ENCODE measurements at places on chromosomes 12 and 14.

GRCh38 chr14:76773956-76774820 is 12.9 kb downstream of the VASH1 start:
- DNase-seq = no peak

GRCh38 chr14:52877628-52878027 is 73.2 kb downstream of the FERMT2 start:
- no peak for DNase-seq

GRCh38 chr12:79983492-79983891 is 48.6 kb upstream of the PPP1R12A start:
- no peak for DNase-seq

DNA sequence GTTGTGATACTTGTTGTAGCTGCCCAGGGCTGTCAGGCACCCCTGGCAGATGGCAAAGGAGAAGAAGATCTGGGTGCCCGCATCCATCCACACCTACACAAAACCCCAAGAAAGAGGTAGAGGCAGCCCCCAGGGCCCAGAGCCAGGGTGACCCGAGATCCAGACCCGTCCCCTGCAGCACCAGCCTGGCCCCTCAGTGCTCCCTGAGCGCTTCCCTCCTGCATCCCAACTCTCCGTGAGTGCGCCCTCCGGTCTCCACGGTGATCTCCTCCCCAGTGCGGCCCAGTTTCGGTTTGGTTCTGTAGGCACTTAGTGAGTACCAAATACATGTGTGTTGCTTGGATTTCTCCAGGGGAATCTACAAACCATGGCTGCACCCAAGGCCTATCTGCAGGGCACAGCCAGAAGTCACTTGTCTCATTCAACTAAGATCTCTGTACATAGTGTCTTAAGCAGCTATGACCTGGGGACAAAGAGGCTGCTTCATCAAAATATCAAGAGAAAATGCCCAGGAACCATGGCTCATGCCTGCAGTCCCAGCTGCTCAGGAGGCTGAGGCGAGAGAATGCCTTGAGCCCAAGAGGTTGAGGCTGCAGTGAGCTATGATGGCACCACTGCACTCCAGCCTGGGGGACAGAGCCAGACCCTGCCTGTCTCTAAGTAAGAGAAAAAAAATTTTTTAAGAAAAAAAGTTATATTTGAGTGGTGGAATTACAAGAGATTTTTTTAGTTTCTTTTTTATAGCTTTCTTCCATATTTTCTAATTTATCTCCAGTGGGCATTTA is 15.9 kb downstream of the SLC6A12 start:
- no peak for DNase-seq

- no peak for DNase-seq
These were observed 8.1 kb downstream of the OR10G2 start for GRCh38 chr14:21626491-21627230.

- DNase-seq = no peak
These were observed 345.2 kb upstream of the KITLG start for GRCh38 chr12:88925454-88925853.

DNA sequence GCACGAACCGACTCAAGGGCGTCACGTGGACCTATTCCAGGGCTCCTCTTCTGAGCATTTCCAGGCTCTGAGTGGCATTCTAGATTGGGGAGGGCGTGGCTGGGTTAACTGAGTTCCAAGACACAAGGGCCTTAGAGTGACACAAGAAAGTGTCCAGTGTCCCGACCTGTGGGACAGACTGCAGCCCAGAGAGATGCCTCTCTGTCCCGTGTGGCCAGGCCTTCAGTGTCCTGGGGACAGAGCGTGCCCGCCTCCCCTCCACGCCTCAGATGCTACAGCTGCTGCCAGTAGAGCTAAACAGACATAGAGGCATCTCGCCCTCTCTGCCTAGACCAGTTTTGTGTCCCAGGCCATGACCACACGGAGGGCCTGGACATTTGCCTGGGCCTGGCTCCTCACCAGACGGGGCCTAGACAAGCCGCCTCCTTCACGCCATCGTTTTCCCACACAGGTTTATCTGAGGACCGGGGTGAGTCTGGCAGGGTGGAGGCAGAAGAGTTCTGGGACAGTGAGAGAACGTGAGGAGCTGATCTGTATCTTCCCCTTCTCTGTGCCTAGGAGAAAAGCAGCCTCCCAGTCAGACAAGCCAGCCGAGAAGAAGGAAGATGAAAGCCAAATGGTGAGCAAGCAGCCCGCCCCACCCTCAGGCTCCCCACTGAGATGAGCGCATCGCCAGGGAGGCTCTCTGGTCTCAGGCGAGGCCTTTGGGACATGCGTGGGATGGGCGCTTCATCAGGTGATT is 27.1 kb downstream of the DEGS2 start:
- DNase-seq = no peak
